Ovary (tissue), 10 donors: ENCODE measurements at places on chromosomes 5 and 9.
A peak's percentile ranks its signal among the peaks of the same experiment; 100 is the strongest.

- DNase-seq: no peak
Measured at GRCh38 chr9:113690055-113690740, 185.9 kb upstream of the ZNF618 start.

- peak; percentile 69 for DNase-seq
Measured at GRCh38 chr9:75891277-75891741, 836 bp downstream of the PCSK5 start.

- no peak for DNase-seq
Measured at GRCh38 chr9:93183663-93184431, at the start of gene WNK2. WNK2 (plus strand) TSS chr9:93184139; CDS start chr9:93184930, 791 bp downstream.

DNA sequence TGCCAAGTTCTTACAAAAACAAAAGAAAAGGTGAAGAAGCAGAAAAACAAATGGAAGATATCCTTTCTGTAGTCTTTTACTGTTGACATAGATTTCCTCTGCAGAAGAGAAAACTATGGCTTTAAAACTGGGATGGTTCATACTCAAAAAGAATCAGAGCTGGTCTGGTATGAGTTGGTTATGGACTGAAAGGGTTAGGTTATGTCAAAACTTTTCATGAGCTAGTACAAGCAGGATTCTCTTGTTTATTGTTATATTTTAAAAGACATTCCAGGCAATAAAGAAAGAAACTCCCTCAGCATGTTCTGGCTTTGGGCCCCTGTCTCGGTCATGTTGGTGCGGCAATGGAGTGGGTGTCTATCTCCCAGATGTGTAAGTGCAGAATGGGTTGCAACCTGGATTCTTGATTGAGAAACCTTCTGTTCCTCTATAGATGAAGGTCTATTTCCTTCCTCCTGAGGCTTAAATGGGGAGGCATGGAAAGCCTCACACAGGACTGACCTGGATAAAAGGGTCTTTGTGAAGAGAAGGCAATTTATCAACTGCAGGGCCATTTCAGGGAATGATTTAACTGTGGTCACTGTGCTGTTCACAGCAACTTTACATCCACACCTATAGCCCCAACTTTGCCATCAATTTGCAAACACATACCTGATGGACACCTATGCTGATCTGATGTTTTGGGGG is 209.6 kb upstream of the TNC start:
- no peak for DNase-seq

DNA sequence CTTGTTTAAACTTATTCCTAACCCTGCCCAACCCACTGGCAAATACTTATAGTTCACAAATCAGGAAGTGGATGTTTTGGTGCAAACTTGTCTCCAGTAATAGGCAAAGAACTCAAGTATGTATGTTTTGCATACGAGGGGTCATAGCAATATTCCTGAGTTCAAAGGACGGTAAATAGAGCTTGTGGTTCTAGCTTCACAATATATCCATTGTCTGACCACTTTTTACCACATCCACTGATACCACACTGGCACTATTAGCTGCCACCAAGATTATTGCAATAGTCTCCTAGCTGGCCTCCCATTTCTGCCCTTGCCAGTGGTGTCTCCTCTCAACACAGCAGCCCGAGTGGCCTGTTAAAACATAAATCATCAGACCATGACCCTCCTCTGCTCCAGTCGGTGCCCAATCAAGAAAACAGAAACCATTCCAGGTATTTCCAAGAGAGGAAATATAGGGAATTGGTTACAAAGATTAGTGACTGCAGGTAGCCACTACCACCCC is 17.0 kb downstream of the GRXCR2 start:
- no peak for DNase-seq

GRCh38 chr9:90307891-90308290 is 334.7 kb downstream of the DIRAS2 start:
- DNase-seq: no peak

DNA sequence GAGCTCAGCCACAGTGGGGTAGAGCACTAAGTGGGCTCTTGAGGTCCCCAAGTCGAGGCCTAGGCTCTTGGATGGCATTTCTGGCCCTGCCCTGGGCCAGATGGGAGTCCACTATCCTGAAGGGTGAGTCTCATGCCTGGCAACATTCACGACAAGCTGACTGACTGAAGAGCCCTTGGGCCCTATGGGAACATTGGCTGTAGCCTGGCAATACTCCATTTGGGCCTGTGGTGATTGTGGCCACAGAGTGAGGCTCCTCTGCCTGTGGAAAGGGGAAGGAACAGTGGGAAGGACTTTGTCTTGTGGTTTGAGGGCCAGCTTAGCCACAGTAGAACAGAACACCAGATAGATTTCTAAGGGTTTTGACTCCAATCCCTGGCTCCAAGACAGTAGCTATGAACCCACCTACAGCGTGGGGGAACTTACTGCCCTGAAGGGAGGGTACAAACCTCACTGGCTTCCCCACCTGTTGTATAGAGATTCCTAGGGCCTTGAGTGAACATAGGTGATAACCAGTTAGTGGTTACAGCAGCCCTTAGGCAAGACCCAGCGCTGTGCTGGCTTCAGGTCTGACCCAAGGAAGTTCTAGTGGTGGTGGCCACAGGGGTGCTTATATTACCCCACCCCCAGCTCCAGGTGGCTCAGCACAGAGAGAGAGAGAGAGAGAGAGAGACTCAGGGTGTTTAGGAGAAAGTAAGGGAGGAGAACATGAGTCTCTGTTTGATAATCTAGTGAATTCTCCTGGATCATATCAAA is 72.4 kb downstream of the KIAA0825 start:
- DNase-seq: no peak

GRCh38 chr5:120457839-120458507 is 6.1 kb upstream of the PRR16 start:
- peak; percentile 60 for DNase-seq

- DNase-seq: no peak
Measured at GRCh38 chr5:127001621-127002296, 28.6 kb downstream of the MARCHF3 start.

DNA sequence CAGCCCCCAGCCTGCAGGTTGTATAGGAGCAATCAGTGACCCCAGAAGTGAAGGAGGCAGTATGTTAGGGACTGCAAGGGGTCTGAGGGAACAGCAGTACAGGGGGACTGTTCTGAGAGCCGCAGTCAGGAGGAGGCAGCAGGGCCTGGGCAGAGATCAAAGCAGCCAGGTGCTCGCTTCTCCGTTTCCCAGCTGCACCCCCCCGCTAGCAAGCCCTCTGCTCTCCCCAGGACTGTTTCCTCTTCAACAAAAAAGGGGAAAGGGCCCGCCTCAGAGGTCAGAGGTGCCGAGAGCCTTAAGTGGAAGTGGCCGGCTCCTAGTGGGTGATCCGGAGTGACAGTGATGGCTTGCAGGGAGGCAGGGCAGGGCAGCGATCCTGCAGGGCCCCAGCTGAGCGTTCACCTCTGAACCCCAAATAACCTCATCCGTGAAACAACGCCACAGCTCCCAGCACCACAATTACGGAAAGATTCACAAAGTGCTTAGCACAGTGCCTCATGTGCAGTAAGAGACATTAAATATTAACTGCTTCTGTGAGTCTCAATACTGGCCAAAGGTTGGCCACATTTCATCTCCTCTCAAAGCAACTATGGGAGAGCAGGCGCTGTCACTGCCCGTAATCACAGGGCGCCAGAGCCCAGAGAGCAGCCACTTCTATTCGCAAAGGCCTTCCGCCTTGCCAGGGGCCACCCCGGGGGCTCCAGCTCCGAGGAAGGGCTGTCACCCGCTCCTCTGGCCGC is 8.0 kb downstream of the CLPTM1L start:
- no peak for DNase-seq

- DNase-seq: no peak
Measured at GRCh38 chr9:104448036-104448435, 56.0 kb upstream of the OR13F1 start.

- DNase-seq: no peak
Measured at GRCh38 chr5:178624631-178625546, 2.0 kb downstream of the CLK4 start.

GRCh38 chr5:38468202-38468673 is 88.2 kb downstream of the LIFR start:
- peak; percentile 53 for DNase-seq

DNA sequence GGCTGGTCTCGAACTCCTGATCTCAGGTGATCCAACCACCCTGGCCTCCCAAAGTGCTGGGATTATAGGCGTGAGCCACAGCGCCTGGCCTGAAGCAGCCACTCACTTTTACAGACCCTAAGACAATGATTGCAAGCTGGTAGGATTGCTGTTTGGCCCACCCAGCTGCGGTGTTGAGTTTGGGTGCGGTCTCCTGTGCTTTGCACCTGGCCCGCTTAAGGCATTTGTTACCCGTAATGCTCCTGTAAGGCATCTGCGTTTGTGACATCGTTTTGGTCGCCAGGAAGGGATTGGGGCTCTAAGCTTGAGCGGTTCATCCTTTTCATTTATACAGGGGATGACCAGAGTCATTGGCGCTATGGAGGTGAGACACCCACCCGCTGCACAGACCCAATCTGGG is 1.5 kb downstream of the CA9 start:
- DNase-seq: no peak

GRCh38 chr5:64606926-64607325 is 83.4 kb upstream of the SHISAL2B start:
- no peak for DNase-seq

GRCh38 chr5:59099270-59099994 is 516.6 kb downstream of the RAB3C start:
- DNase-seq: no peak

- DNase-seq: no peak
Measured at GRCh38 chr9:18676525-18676924, 202.6 kb downstream of the ADAMTSL1 start.

DNA sequence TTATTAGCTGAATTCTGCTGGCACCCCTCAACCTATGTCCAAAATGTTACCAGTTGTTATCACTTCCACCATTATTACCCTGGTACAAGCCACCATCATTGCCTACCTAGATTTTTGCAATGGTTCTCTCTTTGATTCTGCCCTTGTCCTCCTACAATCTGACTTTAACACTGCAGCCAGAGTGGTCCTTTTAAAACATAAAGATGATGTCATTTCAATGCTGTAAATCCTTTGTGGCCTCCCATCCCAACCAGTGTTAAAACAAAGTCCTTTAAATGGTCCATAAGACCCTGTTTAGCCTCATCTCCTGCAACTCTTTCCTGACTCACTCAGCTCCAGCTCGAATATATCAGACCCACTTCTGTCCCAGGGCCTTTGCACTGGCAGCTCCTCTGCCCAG is 54.9 kb upstream of the FSTL4 start:
- DNase-seq: no peak

- no peak for DNase-seq
Measured at GRCh38 chr9:100430286-100430940, 3.5 kb downstream of the MSANTD3 start.

GRCh38 chr5:41788941-41789368 is 81.3 kb downstream of the OXCT1 start:
- DNase-seq: no peak

GRCh38 chr5:94621763-94622162 is 3.3 kb downstream of the SLF1 start:
- no peak for DNase-seq

DNA sequence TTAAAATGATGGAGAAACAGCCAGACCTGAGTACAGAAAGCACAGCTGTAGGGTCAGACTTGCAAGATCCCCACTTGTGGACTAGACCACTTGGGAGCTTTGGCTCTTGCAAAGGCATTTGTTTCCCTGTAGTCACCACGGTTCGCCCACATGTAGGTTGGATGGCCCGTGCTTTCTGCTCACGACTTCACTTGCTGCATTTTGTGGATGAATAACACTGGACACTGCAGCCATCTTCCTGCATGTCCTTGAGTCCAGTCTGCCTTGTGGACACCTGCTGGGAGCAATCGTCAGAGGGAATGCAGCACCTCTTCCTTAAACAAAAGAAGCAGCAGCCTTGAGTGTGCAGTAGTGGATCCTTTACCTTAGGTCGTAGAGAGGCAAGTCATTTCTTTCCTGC is 372.9 kb upstream of the IRX2 start:
- DNase-seq: no peak

DNA sequence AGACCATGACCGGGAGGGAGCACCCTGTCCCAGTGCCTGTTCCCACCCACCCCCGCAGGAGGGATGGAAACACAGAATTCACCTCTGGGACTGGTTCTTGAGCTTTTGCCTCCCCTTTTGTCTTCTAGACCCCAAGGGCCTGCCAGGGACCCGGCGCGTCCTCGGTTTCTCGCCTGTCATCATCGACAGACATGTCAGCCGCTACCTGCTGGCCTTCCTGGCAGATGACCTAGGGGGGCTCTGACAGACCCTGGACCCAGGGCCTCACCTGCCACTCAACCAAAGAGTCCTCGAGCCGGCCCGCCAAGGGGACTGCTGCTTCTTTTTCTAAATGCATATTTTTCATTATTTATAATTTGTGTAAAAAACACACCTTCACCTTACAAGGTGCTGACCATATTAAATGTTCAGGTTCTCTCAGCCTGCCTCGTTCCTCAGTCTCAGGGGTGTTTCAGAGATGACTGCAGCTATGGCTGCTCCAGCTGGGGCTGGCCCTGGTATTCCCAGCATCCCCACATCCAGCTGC is 16.9 kb downstream of the CARD19 start:
- peak; percentile 18 for DNase-seq

DNA sequence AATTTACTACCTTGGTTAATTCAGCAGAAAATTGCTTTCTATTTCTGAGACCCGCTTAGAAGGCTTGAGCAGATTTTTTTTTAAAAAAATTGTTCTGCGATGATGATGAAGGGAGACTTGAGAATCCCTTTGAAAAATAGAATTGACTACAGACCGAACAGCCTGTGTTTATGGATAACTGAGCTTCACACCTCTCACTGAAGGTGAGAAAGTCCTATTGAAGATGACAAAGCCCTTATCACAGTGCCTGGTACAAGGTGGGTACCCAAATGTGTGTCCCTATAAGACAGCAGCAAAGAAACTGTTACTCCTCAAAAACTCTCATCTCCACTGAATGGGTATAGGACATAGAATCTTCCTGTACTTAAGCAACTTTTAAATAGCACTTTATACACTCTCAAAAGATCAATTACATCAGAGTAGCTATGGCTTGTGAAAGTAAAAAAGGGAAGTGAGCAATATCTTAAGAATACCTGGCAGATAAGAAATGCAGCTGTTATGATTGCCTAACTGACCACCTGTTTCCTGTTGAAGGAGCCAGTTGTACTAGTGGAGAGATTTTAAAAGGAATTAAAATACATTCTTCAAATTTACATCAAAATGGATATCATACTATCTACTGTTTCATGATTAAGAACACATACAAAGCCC is 419.7 kb downstream of the CHSY3 start:
- DNase-seq: no peak

DNA sequence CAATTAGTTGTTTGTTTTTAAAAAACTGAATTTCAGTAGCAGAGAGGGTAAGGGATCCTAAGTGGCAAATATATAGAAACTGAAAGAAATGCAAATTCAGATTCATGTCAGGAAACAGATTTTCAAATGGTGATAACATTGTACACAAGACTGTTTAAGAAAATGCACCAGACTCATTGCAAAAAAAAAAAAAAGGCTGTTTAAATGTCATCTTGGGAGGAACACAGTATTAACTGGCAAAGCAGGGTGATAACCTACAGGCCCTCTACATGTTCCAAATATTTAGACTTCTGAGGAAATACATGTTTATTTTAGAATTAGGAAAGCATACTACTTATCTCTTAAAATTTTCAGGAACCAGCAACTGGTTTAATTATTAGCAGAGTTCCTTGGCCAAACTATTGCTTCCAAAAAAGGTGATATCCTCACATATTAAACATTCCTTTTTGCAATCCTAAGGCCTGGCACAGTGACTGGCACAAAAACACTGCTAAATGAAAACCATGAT is 114.5 kb downstream of the TSSK1B start:
- DNase-seq: no peak
